Renal cortical epithelial cell (primary cell): ENCODE measurements at places on chromosomes 12 and 14. TPM values are rescaled to one million over a fixed set of nuclear protein-coding genes. Genes with fewer than 3 reads are reported as not detected.

The CPNE6 gene
- total RNA-seq = not detected in 2 replicates

GRCh38 chr12:45017916-45018315 lies 33.0 kb downstream of the DBX2 start:
- peak; percentile 84 for DNase-seq

- DNase-seq = no peak
Measured at GRCh38 chr12:78683031-78683430, 181.5 kb upstream of the SYT1 start.

The OAS1 gene
- total RNA-seq = 3.7 and 24.8 TPM in 2 replicates

GRCh38 chr14:72024043-72024407 lies 91.8 kb downstream of the RGS6 start:
- DNase-seq = peak; percentile 54

DNA sequence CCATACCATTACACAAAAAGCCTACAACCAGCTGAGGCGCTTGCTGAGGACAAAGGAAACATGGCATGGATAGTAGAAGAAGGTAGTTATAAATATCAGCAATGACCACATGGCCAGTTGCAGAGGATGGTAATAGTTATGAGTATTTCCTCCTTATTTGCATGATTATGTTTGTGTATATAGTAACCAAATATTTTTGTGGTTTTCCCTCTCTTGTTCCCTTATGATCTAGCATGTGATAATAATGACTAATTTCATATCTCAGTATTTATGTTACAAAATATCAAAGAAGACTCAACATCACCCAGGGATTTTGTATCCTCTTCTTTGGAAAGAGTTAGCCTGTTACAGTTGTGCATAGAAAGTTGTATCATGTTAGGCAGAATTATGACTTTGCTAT lies 13.5 kb upstream of the CATSPERB start:
- DNase-seq = no peak

DNA sequence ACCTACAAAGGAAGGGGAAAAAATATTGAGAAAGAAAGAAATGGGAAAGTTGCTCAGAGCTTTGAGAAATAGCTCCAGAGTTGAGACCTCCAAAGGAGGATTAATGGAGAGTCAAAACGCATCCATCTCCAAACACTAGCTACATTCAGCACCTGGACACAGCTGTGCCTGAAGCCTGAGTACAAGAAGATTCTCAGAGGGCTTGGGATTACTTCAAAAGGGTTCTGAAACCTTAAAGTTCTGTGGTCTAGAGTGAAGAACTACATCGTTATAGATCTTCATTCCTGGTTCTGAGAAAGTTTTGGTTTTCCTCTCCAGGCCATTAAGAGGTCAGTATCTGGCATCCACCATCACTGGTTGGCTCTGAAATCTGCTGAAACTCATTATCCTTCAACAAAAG lies 10.5 kb upstream of the TMED10 start:
- no peak for DNase-seq

DNA sequence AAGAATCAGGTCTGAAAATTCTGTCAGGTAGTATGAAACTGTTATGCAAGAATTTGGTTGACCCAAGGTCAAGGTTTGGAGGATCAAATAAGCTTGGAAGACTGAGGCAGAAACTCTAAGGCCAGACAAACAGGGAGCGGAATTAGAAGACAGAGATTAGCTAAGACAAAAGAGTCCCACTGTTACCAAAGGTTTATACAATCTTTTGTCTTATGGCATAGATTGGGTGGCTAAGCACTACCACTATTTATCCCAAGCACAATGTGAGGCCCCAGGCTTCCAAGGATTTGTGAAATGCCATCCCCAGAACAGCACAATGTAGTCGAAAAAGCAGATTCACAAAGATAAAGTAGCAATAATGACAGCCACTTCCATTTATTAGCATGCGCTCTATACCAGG lies 311.2 kb downstream of the SEC23A start:
- DNase-seq = no peak

- DNase-seq = peak; percentile 89
Measured at GRCh38 chr14:69101331-69101826, 51.5 kb downstream of the DCAF5 start.

The ITGA7 gene
- under 0.01 and 1.0 TPM in 2 replicates for total RNA-seq

- no peak for DNase-seq
Measured at GRCh38 chr14:104291123-104292000, 153.0 kb downstream of the KIF26A start.

- DNase-seq = peak; percentile 33
Measured at GRCh38 chr12:104376650-104377513, 73.3 kb downstream of the EID3 start.

The SLC6A15 gene
- 0.30 and 2.8 TPM in 2 replicates for total RNA-seq

GRCh38 chr14:75748336-75748735 lies 87.3 kb downstream of the TTLL5 start:
- DNase-seq = no peak

GRCh38 chr14:25537846-25538455 lies 488.0 kb upstream of the STXBP6 start:
- DNase-seq = no peak

The TCL1B gene
- total RNA-seq = not detected in 2 replicates

DNA sequence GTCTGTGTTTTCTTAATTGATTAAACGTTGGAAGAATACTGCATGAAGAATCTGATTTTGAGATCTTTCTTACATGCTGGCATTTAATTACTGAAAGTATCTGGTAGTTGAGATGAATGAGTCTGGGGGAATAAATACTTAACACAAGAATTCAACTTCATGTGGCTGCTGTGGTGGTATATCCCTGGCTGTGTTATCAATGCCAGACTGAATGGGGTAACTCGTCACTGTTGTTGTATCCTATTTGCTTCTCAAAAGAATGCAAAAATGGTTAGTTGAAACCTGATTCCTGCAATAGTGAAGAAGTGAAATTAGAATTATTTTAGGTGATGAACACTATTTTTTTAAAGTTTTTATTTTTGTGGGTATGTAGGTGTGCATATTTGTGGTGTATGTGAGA lies 72.5 kb downstream of the HMGA2 start:
- no peak for DNase-seq

GRCh38 chr12:1797991-1798640 lies 22.2 kb upstream of the LRTM2 start:
- no peak for DNase-seq

GRCh38 chr12:56071648-56072047 lies 8.3 kb upstream of the ERBB3 start:
- peak; percentile 8 for DNase-seq

The AMDHD1 gene
- total RNA-seq = 0.17 and 0.45 TPM in 2 replicates

The ACSS3 gene
- 8.5 and 19.8 TPM in 2 replicates for total RNA-seq

DNA sequence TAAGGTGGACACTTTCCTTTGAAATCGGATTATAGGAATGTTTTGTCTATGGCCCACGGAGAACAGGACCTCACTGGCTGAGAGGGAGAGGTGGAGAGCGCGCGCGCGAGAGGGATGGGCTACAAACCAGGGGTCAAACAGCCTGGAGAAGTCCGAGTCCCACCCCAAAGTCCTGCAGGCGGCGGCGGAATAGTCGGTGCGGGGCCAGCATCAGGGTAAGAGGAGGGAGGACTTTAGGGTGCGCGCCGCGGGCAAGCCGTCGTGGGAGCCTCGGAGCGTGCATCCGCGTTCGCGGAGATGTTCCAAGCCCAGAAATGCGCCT lies 3.3 kb upstream of the HOXC8 start:
- no peak for DNase-seq

DNA sequence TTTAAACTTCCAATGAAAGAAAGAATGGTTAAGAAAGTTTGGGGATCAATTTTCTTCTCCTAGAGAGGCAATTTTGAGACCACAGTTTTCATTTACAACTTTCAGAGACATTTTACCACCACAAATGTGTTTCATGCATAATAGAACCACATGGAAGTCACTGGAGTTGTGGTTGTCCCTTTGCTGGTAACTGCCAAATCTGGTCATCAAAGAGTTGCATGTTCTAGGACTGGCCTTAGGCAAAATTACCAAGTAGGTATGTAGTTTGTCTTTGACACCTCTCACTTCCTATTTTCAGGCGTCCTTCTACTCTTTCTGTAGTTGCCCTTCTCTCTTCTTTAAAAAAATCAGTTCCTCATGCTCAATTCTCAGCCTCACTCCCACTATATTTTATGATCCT lies 54.3 kb upstream of the TMX1 start:
- DNase-seq = no peak

The RBM19 gene
- 13.4 and 25.5 TPM in 2 replicates for total RNA-seq

DNA sequence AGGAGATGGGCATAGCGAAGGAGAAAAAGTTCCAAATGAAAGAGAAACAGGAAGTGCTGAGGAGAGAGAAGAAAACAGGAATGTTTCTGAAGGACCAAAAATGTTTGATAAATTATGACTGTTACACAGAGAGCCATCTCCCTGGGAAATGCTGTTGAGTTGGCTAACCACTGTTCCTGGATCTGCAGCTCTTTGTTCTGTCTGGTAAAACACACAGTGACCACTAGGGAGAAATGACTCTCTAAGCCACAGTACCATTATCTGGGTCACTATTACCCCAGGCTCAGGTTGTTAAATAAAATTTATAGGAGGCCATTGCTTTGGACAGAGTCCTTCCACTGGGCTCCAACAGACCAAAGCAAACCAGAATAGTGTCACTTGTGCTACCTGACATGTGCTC lies 219.3 kb downstream of the CRADD start:
- no peak for DNase-seq
